ENCODE measurements at places on chromosomes 13 and 19.

DNA sequence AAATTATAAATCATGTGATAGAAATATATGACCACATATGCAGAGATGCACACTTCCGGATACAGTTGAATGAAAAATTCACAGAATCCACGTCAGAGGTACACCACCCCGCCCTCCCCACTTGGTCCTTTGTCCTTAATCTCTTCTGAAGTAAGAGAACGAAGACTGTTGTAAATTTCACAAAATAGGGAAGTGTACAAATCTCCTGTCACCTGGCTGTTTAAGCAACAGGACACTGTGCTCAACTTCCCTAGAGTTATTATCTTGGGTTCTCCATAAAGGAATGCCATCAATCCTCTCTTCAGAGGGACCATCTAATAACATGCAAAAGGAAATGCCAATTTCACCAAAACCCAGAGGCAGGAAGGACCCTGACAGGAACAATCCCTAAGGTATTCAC, 10.5 kb upstream of the CEACAM6 start:
- no peaks in the 10 kb centered on the region for H3K36me3 ChIP-seq
- no peak for DNase-seq

DNA sequence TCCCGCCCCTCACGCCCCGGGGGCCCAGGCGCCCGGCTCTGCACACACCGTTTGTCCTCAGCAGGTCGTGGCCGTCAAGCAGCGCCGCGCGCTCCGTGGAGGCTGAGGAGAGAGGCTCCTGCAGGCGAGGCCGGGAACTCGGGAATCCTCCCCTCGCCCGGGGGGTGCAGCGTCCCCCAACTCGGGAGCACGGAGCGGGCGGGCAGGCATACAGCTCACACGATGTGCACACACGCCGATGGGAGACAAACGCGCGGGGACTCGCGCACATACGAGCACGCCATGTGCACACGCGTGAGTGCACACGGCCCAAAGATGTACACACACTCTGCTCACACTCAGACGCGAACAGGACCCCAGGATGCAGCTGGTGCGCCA, 703 bp downstream of the CLEC4G start:
- DNase-seq: peak; percentile 83
- no peaks in the 10 kb centered on the region for H3K36me3 ChIP-seq
- peaks cover 22% of the 10 kb centered on the region for H3K4me1 ChIP-seq

DNA sequence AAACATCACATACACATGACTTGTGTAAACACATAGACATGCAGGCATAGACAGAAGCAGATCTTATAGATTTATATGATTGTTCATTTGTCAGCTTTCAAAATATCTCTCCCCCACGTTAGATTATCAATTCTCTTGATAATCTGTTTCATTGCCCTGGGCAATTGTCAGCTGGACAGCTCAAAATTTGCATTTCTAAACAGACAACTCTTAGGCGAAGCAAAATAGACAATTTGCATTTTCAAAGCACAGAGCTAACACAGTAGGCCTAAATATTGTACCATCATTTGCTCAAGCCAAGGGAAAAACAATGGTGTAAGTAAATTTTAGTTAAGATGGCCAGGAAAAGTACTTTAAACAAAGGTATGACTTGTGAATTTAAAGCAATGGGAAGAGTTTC, 24.0 kb upstream of the KBTBD6 start:
- H3K27me3 ChIP-seq: no peaks in the 10 kb centered on the region
- H3K4me1 ChIP-seq: no peaks in the 10 kb centered on the region
- no peaks in the 10 kb centered on the region for H3K36me3 ChIP-seq
- no peak for DNase-seq
- H3K27ac ChIP-seq: no peak overlapping the region

DNA sequence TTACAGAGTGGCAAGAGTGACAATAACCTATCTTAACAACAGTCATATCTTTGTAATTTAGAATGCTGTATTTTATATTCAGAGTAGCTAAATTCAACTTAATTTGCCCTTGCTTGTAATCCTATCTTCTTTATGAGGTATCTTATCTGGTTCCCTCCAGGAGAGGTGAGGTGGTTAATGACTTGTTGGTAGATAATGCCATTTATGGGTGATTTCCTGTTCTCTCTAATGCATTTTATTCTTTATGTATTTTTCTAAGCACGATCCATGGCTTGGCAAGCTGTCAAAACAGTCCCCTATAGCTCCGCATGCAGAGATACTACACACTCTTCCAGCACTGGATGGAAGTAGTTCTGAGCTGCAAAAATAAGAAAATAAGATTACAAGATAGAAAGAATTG, 267.9 kb downstream of the LMO7 start:
- DNase-seq: no peak
- no peak overlapping the region for H3K27ac ChIP-seq
- H3K36me3 ChIP-seq: no peaks in the 10 kb centered on the region

DNA sequence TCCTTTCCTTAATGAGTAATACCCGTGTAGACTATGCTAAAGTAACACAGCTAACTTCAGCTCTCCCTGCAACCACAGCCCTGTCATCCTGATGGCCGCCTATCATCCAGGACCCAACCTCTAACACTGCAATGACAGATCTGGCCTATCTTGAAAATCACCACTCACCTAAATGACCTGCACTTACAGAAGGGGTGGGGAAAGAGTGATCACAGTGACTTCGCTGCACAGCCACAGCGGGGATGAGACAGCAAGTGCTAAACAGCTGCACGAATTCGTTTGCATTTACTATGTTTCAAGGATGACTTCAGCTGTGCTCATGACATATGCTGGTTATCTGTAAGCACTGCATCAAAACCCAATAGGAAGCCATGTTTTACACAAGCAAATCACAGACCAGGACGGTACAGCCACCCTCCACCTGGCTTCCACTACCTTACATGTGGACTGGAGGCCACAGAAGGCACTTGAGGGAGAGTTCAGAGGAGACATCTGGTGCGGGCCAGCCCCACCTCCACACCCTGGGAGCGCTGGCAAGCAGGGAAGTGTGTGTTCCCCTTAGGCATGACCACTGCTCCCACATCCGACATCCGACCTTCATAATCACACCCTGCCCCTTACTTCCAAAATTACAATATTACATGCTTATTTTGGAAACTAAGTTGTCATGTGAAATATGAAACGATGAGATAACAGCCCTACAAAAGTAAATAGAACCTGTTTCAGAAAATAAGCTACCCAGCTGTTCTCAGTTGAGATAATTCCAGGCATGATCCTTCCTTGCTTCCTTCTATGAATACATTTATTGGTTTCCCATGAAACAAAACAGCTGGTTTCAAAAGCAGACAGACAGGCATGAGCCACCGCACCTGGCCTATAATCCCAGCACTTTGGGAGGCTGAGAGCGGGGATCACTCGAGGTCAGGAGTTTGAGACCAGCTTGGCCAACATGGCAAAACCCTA, 95.7 kb downstream of the STK24 start:
- H3K36me3 ChIP-seq: no peaks in the 10 kb centered on the region
- no peak overlapping the region for H3K4me3 ChIP-seq
- H3K4me1 ChIP-seq: peaks cover 76% of the 10 kb centered on the region
- DNase-seq: no peak
- no peak overlapping the region for H3K27ac ChIP-seq

DNA sequence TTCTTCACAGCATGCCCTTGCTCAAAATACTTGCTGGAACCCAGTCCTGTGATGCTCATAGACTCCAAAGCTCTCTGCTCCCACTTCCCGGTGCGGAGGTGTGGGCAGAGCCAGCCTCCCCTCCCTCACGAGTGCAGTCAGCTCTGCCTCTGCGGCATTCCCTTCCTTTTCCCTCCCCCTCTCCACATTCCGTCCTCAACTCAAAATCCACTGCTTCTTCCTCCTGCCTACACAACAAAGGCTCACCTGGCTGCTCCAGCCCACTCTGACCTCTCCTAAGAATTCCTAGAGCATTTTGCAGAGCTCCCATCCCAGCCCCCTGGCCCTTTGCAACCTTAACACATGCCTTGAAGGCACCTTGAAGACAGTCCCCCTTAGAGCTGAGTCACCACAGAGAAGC, 527.9 kb downstream of the MYO16 start:
- no peak overlapping the region for H3K4me3 ChIP-seq
- no peak for DNase-seq
- H3K27me3 ChIP-seq: no peaks in the 10 kb centered on the region
- peak overlapping the region; percentile 13 for H3K27ac ChIP-seq

GRCh38 chr19:480016-480855, 16.1 kb upstream of the MADCAM1 start:
- no peak overlapping the region for H3K27ac ChIP-seq
- peak overlapping the region; percentile 36 for H3K4me3 ChIP-seq
- peaks cover 5% of the 10 kb centered on the region for H3K4me1 ChIP-seq
- H3K36me3 ChIP-seq: no peaks in the 10 kb centered on the region

DNA sequence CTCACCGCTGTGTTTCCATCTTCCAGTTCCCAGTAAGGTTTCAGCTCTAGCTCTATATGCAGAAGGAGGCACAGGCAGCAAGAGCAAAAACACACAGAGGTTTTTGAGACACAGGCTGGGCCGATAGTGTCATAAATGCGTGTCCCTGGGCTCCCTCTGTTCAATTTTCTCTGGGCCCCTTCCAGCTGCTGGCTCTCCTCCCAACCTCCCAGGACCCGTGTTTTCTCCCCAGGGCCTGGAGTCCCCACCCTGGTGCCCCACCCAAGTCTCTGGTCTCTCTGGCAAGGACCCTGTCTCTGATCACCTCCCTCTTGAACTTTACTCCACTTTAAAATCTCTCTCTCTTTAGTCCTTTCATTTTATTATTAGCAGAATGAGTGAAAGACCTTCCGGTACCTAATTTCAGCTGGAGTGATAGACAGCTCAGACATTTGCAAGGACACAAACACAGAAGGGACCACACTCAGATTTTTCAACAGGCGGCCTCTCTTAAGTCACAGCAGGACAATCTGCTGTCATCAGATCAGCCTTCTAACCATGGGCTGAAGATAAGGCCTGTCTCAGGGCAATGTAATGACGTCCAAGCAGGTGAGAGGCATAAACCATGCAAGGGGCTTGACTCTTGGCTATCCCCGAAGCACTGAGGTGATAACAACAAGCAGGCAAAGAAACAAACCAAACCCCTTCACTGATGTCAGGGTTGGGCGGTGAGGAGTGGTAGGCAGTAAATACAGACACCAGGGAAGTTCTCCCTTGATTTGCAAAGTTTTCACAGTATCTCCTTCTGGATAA, 190.0 kb upstream of the IRS2 start:
- no peaks in the 10 kb centered on the region for H3K4me1 ChIP-seq
- no peak overlapping the region for H3K27ac ChIP-seq
- no peaks in the 10 kb centered on the region for H3K36me3 ChIP-seq
- H3K4me3 ChIP-seq: no peak overlapping the region

GRCh38 chr13:37390735-37391134, 207.8 kb downstream of the POSTN start:
- no peaks in the 10 kb centered on the region for H3K36me3 ChIP-seq
- no peaks in the 10 kb centered on the region for H3K27me3 ChIP-seq
- H3K4me3 ChIP-seq: no peak overlapping the region

DNA sequence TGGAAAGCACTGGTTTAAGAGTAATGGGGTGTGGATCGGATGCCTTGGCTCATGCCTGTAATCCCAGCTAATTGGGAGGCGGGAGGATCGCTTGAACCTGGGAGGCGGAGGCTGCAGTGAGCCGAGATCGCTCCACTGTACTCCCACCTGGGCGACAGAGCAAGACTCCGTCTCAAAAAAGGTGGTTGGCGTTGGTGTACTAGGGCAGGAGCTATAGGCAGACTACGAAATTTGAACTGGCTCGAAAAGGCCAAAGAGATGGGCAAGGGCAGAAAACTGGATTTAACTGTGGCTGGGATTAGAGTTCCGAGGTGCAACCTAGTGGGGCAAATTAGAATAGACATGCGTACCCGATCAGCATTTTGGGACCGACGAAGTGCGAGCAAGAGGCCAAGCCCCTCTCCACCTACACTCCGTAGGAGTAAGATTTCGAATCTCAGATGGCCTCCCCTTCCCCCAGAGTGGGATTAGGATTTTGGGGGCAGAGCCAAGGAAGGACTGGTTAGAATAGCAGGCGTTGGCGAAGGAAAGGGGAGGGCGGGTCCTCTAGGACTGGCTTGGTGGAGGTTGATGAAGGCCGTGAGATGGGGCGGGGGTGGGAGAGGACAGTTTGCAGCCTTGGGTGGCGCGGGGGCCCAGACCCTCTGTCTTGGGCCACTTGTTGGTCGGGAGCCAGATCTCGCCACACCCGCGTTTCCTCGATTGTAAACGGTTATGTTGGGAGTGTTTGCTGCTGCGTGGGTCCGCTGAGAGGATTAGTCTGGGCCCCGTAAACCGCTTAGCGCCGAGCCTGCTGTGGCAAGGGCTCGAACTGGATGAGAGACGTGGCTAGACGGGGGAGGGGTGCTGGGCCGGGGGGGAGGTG, 2.0 kb upstream of the INAFM1 start:
- H3K27me3 ChIP-seq: no peaks in the 10 kb centered on the region
- H3K4me1 ChIP-seq: peaks cover 31% of the 10 kb centered on the region
- DNase-seq: no peak
- peaks cover 35% of the 10 kb centered on the region for H3K36me3 ChIP-seq
- H3K4me3 ChIP-seq: peak overlapping the region; percentile 94

- H3K4me3 ChIP-seq: no peak overlapping the region
These were observed 155.7 kb downstream of the ENOX1 start for GRCh38 chr13:43631106-43631505.

GRCh38 chr19:23345838-23346237, 49.4 kb downstream of the ZNF91 start:
- H3K36me3 ChIP-seq: no peaks in the 10 kb centered on the region
- H3K4me1 ChIP-seq: no peaks in the 10 kb centered on the region
- no peak for DNase-seq
- H3K4me3 ChIP-seq: no peak overlapping the region
- H3K27me3 ChIP-seq: no peaks in the 10 kb centered on the region

DNA sequence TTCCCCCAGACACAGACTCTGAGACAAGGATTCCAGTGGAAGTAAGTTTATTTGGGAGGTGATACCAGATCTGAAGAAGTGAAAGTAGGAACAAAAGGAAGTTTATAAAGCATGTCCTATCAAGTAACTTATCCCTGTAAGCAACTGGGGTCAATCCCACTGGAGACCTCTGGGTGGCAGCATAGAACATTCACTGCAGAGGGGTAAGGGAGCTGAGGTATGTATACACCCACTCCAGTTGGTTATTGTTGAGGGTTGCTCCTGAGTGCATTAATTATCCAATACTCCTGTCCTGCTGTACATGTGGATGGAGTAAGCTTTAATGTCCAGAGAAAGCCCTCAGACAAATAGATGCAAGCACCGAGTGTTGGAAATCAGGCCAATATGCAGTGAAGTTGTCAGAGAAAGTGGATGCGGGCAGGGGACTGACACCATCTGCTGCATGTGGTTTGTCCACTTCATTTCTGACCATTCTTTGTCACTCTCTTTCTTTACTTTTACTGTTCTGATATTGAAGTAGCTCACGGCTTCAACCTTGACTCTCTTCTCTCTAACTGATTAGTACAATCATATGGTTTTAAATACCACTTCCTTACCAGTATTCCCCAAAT, 46.7 kb downstream of the NOTCH3 start:
- no peak overlapping the region for H3K27ac ChIP-seq
- H3K4me1 ChIP-seq: peaks cover 3% of the 10 kb centered on the region
- no peak overlapping the region for H3K4me3 ChIP-seq
- DNase-seq: no peak
- H3K36me3 ChIP-seq: no peaks in the 10 kb centered on the region

All from upper lobe of left lung (tissue), 6 donors.